ENCODE measurements at places on chromosomes 4 and X.

DNA sequence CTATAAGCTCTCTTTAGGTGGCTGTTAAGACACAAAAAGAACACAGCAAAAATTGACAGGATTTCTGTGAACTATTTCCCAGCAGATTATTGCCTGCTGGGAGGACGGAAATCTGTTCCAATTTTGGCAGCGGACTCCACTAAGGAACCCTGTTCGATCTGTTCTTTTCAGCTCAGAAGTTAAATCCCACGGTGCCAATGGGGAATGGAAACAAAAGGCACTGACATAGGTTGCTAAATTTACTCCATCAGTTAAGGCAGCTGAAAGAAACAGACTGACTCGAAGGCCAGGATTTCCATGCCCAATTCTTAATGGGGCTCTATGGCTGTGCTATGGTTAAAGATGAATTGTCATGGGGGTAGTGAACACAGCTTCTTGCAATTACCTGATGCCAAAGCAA, 126.5 kb upstream of the HPGD start:
- DNase-seq, result no peak

- DNase-seq, result no peak
Measured at GRCh38 chrX:50704360-50704759, 109.6 kb downstream of the SHROOM4 start.

GRCh38 chrX:107673431-107673830, 45.1 kb downstream of the PRPS1 start:
- no peak for DNase-seq

GRCh38 chrX:39729981-39730661, 367.6 kb downstream of the BCOR start:
- DNase-seq, result no peak

DNA sequence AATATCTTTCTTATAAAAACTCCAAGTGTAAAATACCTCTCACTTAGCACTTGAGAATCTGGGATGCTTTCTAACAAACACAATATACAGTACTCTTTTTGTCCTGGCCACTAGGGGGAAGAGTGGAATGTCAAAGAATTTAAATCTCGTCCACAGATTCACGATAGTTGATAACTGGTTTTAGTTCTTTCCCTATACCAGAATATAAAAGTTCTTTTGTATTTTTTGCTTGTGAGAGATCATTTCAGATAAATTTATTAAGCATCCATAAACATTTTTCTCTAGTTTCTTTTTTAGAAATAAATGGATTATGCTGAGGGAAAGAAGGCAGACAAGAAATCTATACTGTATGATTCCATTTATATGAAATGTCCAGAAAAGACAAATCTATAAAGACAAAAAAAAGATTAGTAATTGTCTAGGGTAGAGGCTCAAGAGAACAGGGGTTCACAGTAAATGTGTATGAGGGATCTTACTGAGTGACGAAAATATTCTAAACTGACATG, 50.4 kb downstream of the MGARP start:
- DNase-seq, result peak; percentile 66

DNA sequence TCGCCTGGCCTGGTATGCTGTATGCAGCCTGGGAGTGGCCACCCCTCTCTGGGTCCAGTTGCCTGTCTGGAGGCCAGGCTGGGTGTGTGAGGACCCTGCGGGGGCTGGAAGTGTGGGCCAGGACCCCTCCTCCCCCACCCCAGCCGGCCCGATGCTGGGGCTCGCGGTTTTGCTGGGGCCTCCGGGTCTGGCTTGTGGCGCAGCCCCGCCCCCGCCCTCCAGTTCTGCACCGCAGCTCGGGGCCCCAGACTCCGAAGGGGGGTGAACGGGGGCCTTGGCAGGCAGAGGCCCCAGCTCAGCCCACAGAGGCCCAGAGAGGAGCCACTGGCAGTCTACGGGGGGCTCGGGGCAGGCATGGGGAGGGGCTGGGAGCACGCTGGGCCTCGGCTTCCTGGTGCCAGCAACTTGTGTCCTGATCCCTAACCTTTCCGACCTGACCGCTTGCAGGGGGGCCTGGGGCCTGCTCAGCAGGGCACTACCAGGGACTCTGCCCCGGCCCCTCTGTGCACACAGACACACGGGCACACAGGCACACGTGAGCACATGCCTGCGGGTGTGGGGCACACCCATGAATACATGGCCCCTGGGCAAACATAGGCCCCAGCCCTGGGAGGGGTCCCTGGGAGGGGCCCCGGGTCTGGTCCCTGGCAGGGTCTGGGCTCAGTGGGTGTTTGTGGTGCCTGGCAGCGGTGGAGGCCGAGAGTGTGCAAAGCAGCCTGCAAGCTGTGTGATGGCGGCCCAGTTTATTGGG, 21.4 kb upstream of the FGFR3 start:
- no peak for DNase-seq

GRCh38 chrX:72057849-72058248, 73.9 kb downstream of the RTL5 start:
- no peak for DNase-seq

- DNase-seq, result no peak
Measured at GRCh38 chrX:28670074-28670473, 82.8 kb downstream of the IL1RAPL1 start.

- no peak for DNase-seq
Measured at GRCh38 chrX:47273011-47273730, 40.4 kb downstream of the USP11 start.

DNA sequence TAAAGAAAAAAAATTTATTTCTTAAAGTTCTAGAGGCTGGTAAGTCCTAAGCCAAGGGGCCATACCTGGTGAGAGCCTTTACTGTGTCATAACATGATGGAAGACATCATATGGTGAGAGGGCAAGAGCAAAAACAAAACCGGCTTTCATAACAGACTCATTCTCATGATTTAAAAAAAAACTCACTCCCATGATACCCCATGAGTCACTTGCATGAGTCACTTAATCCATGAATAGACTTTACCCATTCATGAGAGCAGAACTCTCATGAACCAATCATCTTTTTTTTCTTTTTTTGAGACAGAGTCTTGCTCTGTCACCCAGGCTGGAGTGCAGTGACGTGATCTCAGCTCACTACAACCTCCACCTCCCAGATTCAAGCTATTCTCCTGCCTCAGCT, 369.7 kb upstream of the DIAPH2 start:
- DNase-seq, result no peak

DNA sequence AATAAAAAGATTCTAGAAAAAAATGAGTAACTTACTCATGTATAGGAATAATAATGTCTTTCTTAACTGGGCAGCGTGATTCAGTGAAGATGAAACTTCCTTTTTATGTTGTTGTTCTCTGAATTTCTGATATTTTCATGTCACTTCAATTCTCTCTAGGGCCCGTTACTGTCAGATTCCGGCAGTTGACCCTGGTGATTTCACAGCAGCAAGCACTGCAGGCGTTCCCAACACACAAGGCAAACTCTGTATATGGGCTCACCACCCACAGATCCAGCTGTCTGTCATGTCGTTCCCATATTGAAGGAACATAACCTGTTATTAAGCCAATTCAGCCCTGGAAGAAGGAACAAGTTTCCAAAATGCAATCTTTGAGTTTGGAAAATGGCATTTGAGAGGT, 288.3 kb upstream of the GALNTL6 start:
- no peak for DNase-seq

DNA sequence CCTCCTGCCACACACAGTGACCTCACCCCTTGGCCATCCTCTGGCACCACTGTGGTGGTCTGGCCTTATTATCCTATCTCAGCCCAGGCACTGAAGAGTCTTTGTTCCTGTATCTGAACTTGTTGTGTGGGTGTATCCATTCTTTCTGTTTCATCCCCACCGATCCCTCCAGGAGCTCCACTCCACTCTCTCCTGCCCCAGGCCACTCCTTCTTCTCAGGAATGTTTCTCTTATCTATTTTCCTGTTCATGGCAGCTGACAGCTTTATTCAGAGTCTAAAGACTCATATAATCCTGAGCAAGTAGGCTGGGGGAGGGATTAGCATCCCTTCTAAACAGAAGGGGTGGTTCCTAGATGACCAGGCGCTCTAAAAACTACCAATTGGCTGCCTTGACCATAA, 150.0 kb downstream of the ANAPC10 start:
- no peak for DNase-seq

- no peak for DNase-seq
Measured at GRCh38 chr4:85419103-85419502, 55.8 kb upstream of the ARHGAP24 start.

- DNase-seq, result no peak
Measured at GRCh38 chrX:80513625-80514024, 93.4 kb downstream of the TENT5D start.

DNA sequence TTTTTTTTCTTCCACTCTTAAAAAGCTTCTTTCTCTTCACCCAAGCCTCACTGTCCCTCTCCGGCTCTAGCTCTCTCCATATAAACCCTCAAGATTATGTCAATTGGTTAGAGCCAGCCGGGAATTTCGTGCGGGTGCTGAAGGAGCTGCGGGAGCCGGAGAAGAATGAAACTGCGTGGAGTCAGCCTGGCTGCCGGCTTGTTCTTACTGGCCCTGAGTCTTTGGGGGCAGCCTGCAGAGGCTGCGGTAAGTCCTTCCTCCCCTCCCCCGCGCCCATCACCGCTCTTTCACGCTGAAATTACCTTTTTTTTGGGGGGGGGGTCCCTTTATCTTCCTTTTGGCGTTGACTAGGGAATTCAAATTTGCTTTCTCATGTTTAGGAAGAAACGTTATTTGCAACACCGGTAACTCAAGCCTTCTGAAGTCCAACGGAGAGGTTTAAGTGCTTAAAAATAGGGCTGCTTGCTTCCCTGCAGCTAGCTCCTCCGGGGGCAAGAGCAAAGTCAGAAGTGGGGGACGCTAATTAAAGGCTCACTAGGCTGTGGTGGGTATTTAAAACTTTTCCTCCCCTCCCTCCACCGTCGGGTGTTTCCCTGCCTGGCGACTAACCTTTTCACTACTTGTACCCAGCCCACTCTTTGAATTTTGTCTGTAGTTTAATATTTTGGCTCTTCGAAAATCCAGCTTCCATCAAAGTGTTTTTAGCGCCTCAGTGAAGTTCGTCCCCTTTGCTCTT, 491 bp downstream of the COL4A5 start:
- no peak for DNase-seq

DNA sequence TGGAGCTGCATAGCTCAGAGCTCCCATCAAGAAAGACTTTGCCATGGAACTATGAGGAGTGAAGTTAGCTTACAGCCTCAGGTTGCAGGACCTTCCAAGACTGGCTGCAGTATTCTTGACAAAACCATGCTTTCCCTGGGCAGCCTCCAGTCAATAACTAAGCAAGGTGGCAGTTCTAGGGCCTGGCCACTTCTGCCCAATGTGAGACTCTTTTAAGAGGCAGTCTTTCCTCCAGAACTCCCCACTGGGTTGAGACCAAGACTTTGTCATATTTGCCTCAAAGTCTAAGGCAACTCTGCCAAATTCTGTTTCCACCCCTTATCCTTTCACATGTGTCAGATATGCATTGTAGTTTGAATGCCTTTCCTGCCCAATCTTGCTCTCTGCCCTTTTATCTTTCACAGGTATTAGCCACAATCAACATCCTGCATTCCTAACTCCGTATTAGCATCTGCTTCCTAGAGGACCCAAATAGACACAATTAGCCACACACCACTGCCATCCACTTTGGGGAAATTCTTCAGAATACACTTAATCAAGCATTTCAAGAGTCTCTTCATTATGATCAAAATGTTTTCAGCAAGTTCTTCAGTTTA, 17.7 kb upstream of the SLC25A43 start:
- no peak for DNase-seq

DNA sequence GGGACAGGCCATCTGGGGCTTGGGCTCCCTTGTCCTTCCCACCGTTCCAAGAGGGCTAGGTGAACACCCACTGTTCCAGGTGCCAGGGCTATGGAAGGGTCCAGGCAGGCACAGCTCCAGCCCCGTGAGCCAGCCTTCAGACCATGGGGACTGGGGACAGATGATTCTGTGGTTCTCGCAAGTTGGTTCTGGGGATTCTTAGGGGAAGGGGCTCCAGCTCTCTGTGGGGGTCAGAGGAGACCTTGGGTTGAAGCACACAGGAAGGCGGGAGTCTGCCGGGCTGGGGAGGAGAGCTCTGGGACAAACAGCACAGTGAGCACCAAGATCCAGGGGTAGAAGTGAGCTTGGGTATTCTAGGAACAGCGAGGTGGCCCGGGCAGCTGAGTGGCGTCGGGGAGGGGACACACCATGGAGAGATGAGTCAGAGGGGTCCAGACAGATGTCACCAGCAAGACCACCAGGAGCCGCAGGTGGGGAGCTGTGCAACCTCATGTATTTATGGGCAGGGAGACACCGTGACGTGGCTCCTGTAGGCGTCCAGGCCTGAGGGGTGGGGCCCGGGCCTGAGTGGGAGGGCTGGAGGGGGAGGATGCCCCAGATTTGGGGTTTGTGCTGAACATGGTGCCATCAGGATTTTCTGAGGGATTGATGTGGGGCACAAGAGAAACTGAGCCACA, 48.8 kb upstream of the HMX1 start:
- DNase-seq, result no peak

- DNase-seq, result no peak
Measured at GRCh38 chr4:105276361-105277104, 129.9 kb downstream of the TET2 start.

GRCh38 chr4:17688011-17688441, 73.6 kb downstream of the MED28 start:
- no peak for DNase-seq

DNA sequence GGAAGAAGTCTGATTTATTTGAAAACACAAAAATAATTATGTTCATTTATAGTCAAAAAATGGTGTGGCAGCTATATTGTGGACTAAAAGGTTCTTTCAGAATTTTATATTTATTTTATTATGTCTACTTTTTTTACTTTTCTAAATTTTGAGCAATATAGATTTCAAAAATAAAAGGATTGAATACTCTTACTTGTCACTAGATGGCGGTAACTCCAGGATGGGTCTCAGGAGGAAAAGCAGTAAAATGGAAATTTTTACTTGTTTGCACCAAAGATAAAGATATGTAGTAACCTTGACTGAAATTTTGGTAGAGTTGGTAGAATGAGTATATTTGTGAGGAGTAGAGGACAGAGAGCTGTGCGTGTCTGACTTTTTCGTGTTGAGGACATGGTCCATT, 14.5 kb upstream of the DACH2 start:
- no peak for DNase-seq

DNA sequence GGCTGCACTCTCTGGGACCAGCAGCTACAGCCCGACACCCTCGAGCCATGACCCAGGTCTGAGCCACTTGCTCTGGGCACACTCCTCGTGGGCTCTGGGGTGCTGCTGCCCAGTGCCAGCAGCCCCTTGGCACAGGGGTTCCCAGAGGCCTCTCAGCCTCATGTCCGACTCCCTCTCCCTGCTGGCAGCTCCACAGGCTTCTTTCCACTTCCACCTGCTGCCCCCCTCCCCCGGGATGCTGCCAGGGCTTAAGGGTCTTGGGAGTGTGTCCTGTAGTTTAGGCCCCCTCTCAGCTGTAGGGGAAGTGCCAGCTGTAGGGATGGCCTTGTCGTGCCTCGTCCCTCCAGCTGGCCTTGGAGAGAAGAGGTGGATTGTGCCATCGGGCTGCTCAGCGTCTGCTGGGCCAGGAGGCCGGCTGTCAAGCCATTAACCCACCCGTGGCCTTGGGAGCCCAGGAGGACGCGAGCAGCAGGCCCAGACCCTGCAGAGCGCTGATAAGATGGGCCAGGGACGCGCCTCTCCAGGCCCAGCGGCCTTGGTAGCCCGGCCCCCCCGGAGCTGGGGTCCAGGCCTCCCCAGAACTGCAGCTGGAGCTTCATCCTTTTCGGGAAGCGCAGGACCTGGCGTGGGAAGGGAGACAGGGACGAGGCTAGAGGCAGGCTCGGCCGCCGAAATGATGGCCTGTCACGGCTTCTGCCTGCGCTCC, 1.0 kb upstream of the USP27X start:
- DNase-seq, result no peak
